Hypothalamus (tissue), 51 donors: ENCODE measurements at places on chromosomes 1 and 21.

- no peak for DNase-seq
Measured at GRCh38 chr1:88961647-88962275, 30.7 kb downstream of the KYAT3 start.

DNA sequence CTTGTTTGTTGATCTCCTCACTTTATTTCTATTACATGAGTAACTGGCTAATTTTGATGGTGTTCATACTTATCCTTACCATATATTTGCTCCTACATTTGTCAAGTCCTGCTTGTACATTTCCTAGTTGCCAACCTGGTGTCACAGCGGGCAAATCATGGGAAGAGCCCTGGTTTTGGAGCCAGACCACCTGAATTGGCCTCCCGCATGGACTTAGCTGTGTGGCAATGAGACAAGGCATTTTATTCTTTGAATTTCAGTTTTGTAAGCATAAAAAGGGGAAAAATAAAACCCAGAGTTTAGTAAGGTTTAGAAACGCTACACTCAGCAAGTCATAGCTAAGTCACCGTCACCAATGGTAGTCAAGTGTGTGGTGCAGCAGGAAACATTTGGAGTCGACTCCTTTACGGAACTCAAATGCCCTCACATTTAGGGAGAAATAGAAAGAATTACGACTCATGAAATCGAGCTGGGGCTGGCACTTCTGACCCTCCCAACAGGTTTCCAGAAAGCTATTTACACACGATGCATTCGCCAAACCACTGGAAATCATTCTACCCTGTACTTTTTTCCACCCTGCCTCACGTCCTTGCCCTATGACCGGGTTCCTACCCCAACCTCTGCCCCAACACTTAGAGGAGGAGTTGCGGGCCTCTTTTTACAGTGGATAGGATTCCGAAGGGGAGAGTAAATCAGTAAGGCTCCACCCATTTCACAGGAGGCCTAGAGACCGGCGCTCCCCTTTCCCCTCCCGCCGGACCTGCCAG, 492 bp upstream of the PGM1 start:
- no peak for DNase-seq

GRCh38 chr1:162386292-162387225, 5.0 kb downstream of the C1orf226 start:
- no peak for DNase-seq

DNA sequence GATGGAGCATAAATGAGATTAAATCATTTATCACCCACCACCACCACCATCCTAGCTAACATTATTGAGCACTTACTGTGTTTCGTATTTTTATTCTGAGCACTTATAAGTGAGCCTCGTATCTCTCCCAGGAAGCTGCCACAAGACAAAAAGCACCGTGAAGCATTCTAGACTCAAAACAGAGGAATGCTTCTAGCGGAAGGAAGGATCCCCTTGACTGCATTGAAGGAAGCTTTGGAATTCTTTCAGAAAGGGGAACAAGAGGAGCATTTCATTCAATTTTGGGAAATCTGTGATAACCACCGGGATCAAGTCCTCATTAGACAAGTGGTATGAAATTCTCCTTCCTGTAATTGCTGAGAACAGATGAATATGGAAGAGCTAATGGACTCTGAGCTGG, 66.3 kb downstream of the PTPN14 start:
- no peak for DNase-seq

- DNase-seq: no peak
Measured at GRCh38 chr1:109960745-109961094, 23.8 kb upstream of the AHCYL1 start.

GRCh38 chr1:116508984-116509980, 61.5 kb downstream of the CD58 start:
- DNase-seq: no peak

DNA sequence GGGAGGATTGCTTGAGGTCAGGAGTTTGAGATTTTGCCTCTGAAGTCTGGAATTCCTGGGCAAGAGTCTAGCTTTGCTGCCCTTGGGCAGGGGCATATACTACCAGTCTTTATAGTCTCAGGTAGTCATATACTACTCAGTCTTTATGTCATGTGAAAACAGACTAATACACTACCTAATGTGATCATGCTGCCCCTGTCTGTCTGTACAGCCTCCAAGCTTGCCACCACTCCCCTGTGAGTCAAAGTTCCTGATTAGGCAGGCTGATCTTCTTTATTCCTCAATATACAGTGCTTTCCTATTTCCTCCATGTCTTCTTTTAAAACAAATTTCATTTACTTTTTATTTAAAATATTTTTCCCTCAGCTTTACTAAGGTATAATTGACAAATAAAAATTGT, 105.3 kb upstream of the BEND5 start:
- no peak for DNase-seq

DNA sequence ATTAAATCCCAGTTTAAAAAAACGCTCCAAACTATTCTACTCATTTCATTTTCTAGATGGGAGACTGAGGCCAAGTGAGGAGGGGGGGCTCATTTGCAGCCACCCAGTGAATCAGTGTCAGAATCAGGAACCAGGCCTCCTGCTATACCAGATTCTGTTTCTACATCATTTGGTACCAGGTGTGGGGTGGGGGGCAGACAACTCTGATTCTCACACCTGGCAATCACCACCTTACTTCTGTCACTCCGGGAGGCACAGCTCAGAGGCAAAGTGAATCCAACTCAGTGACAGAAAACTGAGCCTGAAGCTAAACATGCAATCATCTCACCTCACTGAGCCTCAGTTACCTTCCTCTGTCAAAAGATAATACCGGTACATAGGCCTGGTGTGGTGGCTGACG, 23.5 kb upstream of the ID3 start:
- no peak for DNase-seq

- no peak for DNase-seq
Measured at GRCh38 chr1:60283690-60284089, 210.1 kb upstream of the C1orf87 start.

DNA sequence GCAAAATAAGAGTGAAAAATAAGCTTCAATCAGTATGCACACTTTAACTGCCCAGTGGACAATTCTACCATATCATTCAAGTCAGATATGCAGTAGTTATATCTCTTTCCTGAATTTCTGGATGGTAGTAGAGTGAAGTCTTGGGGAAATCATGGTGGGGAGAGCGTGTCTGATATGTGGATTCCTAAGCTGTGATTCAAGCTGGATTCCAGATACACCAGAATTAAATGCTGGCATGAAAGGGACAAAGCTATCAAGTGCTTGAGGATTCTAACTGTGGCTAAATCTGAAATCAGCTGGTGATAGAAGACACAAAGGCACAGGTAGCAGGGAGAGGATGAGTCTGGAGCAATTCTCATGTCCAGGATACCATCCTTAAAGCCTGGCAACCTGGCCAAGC, 323.5 kb downstream of the DUSP10 start:
- no peak for DNase-seq

DNA sequence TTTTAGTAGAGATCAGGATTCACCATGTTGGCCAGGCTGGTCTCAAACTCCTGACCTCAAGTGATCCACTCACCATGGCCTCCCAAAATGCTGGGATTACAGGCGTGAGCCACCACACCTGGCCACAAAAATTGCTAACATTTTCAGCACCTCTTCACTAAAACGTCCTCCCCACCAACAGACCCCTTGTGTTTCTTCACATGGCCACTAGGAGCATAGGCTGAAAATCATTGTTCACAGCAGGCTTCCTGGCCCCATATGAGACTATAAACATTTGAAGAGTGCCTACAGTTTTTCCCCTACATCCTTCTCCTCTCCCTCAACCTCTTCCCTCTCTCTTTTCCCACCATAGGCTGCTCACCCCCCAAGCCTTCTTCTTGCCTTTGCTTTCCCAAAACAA, 28.0 kb upstream of the SFPQ start:
- no peak for DNase-seq

GRCh38 chr1:53585565-53585964, 126.4 kb downstream of the DMRTB1 start:
- no peak for DNase-seq

DNA sequence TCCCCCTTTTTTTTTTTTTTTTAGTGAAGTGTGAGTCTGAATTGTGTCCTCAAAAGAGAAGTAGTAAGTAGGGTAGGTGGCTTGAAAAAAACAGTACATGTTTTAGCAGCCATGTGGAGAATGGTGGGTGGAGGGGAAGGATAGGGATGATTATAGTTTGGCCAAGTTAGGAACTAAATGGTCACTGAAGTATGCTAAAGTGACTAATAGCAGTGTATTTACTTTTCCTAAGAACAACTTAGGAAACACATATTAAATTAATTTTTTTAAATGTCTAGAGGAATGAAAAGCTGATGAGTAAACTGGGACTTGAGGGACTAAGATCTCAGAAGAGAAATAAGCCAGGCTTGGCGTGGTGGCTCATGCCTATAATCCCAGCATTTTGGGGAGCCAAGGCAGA, 55.5 kb downstream of the PLA2G4A start:
- DNase-seq: no peak
